Retinal pigment epithelial cell (primary cell): ENCODE measurements at places on chromosomes 12 and 14.

DNA sequence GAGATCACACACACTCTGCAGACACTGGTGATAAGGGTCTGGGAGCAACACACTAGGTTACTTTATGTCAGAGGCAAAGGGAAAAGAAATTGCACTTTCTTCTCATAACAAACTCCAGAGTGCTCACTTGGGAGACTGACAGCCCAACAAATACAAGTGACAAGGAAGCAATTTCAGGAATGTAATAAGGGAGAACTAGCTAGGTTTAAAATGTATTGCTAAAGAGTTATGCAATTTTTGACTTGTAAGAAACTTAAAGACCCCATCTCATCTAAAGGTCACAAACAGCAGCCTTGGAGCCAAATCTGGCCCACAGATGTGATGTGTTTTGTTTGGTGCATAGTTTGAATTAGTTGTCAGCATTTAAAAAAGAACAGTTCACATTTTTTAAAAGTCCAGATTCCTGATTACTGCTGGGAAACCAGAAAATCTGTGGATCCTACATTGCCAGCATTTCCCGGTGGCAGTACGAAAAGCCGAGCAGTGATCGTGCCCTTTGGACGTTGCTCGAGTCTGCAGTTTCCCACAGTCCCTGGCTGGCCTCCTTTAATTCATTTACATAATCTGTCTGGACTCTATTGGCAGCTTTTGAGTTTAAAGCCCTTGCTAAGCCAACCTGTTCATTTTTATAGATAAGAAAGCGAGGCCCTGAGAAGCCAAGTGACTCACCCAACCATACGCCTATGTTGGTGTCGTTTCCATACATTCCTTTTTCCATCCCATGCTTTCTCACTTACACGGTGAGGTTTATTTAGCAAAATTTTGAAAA lies 42.0 kb upstream of the ETV6 start:
- DNase-seq: peak; percentile 67

GRCh38 chr14:102620413-102620812 lies 28.0 kb downstream of the RCOR1 start:
- no peak for DNase-seq

DNA sequence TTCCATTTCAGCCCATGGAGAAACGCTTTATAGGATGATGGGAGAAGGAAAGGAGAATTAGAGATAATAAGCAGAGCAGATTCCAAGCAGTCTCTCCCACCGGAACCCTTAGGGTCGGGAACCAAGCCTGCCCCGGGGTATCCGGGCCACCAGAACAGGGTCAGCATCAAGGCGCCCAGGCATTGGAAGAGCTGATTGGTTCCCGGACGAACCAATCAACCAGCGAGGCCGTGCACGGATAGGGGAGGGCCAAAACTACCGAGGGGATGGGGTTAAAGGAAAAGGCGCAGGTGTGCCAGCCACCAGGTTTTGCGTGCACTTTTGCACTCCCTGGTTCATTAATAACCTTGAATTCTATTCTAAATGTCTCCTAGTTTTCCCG lies 1.7 kb downstream of the PPM1H start:
- no peak for DNase-seq

- no peak for DNase-seq
Observed at GRCh38 chr14:45249856-45250575, 3.0 kb downstream of the MIS18BP1 start.

GRCh38 chr14:92527721-92528120 lies 14.1 kb downstream of the RIN3 start:
- DNase-seq: no peak

GRCh38 chr14:23300687-23301223 lies 1.9 kb downstream of the PPP1R3E start:
- DNase-seq: no peak

- no peak for DNase-seq
Observed at GRCh38 chr14:24848102-24848790, 201.7 kb downstream of the STXBP6 start.

- no peak for DNase-seq
Observed at GRCh38 chr12:111086947-111087700, 166.7 kb upstream of the MYL2 start.

GRCh38 chr12:1093166-1093751 lies 102.2 kb downstream of the ERC1 start:
- no peak for DNase-seq

DNA sequence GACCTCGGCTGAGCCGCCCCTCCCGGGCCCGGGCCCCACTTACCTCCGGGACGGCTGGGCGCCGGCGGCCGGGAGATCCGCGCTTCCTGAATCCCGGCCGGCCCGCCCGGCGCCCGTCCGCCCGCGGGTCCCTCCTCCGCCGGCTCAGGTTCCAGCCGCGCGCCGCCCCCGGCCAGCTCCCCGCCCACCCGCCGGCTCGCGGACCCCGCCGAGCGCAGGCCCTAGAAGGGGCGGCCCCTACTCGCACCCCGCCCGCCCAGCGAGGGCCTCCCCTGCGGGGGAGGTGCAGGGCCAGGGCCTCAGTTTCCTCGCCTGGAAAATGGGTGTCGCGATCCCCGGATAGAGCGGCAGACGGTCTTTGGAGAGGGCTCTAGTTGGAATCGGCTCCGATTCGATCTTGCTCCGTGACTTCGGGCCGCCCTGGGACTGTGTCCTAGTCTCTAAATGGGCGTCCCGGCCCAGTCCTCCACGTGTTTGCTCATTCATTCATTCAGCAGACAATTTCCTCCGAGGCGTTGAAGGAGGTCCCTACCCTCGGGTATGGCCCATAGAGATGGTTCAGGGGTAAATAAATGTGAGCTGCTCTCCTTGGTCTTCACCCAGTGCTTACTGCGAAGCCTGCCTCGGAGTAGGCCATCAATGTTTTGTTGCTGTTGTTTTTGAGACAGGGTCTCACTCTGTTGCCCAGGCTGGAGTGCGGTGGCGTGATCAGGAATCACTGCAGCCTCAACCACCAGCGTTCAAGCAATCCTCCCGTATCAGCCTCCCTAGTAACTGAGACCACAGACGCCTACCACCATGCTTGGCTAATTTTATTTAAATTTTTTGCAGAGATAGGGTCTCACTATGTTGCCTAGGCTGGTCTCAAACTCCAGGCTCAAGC lies at the start of gene TRPV4:
Gene TRPV4, minus strand, starts transcription at position 92 of the 883 bp plus-strand sequence. CDS start 18,602 bp downstream, outside the sequence.
- no peak for DNase-seq

DNA sequence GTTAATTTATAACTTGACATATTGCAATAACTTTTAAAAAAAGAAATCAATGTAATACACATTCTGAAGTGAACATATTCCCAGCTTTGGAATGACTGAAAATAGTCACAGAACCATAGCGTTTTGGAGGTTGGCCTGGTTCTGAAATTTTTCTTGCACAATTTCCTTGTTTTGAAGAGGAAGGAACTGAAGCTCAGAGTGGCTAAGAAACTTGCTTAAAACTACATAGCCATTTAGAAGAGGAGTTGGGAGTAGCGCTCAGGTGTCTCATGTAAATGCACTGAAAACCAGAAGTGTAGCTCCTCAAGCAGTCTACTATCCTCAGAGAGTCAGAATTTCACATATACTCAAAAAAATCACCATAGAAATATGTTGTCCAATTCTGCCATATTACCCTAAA lies 41.2 kb downstream of the SLC38A1 start:
- no peak for DNase-seq

- no peak for DNase-seq
Observed at GRCh38 chr14:55373784-55374705, 37.6 kb downstream of the ATG14 start.

DNA sequence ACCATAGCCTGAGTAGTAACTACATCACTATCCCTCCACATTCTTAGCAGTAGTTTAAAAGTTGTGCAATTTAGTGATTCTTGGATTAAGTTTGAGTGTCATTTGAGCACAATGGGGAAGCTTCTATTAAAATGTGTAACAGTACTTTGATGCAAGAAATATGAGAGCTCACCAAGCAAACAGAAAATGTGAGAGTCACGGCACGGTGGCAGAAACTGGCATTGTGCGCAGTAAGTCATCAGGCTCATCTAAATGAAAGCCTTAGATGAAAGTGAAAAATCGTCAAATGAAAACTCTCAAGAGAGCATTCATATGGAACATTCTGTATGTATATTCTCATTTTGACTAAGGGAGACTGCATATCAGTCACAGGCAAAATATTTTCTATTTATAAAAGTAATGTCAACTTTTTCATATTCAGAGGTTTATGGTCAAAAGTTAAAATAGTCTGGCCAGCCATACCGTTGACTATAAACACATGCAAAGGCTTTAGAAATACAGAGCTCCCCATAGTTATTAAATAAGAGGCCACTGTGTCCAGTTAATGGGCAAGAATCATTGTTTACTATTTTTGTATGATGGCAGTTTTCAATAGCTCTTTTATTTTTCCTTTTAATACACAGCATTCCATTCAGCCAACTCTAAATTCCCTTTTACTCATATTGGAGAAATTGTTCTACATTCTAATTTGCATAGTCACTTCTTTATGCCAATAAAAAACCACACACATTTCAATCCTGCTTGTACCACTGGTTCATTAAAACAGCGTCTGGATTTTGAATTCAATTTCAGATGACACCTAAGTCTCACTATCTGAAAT lies 167.9 kb downstream of the PRKD1 start:
- DNase-seq: no peak

DNA sequence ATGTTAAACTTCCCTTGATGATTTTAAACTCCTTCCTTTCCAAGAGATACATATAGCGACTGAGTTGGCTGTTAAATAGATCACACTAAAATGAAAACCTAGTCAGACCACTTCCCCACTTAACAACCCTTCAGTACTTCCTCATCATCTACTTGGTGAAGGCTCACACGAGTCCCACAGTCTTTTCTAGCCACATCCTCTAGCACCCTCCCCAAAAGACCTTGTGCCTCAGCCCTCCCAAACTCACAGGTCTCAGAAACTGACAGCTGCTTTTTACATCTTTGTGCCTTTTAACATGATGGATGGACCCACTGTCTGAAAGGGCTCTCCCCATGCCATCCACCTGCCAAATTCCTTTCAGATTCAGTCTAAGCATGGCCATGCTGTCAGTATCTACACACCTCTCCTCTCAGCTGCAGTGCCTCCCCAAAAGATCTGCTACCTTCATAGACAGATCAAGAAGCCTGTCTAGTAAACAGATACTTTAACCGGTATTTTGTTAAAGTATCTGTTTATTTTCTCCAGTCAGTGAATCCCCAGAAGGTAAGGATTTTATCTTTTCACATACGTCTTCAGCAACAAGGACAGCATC lies 65.1 kb upstream of the GPHB5 start:
- no peak for DNase-seq

GRCh38 chr14:95544588-95544987 lies 9.7 kb downstream of the GLRX5 start:
- DNase-seq: no peak
